ENCODE measurements at places on chromosomes 12 and 14. TPM values are rescaled to one million over a fixed set of nuclear protein-coding genes. Genes with fewer than 3 reads are reported as not detected.

Gene CD163L1
- total RNA-seq: 9.7 TPM

Gene HRK
- total RNA-seq: not detected

Gene IRAK3
- 0.02 TPM for total RNA-seq

Gene GALNT6
- 31.4 TPM for total RNA-seq

Gene DAO
- total RNA-seq: not detected

Gene MGP
- total RNA-seq: 12.6 TPM

Gene PLEK2
- not detected for total RNA-seq

Gene GPX2
- total RNA-seq: not detected

Gene ANKS1B
- total RNA-seq: 4.1 TPM

Gene KRT6C
- not detected for total RNA-seq

Data from M059J (cell line).